ENCODE measurements at places on chromosomes 7 and 10.

DNA sequence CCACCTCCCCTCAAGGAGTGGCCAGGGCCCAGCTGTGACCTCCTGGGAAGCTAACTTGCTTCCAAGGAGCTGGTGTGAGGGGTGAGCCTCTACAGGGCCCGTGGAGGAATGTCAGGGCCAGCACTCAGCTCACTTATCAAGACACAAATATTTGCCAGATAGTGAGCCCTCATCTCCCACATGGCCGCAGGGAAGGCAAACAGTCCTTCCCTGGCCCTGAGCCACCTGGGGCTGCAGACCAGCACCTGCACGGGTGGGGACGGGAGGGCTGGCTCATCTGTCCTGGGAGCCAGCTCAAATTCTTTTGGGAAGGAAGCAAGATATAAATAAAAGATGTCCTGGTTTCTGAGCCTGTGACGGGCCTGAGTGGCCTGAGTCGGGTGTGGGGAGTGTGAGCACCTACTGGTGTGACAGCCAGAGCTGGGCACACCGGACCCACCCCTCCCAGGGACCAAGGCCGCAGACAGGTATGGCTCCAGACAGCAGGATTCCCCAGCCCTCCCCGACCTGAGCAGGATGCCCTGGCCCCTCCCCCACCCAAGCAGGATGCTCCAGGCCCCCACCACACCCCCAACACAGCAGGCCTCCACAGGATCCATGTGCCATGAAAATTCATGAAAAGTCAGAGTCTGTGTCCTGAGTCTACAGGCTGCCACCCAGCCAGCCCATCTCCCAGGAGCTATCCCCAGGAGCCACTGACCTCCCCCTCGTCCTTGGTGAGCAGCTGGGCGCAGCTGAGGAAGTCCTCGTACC lies 148.0 kb downstream of the MAPK8 start:
- DNase-seq, result no peak

- no peak for DNase-seq
Observed at GRCh38 chr7:17150018-17150417, 148.4 kb upstream of the AHR start.

DNA sequence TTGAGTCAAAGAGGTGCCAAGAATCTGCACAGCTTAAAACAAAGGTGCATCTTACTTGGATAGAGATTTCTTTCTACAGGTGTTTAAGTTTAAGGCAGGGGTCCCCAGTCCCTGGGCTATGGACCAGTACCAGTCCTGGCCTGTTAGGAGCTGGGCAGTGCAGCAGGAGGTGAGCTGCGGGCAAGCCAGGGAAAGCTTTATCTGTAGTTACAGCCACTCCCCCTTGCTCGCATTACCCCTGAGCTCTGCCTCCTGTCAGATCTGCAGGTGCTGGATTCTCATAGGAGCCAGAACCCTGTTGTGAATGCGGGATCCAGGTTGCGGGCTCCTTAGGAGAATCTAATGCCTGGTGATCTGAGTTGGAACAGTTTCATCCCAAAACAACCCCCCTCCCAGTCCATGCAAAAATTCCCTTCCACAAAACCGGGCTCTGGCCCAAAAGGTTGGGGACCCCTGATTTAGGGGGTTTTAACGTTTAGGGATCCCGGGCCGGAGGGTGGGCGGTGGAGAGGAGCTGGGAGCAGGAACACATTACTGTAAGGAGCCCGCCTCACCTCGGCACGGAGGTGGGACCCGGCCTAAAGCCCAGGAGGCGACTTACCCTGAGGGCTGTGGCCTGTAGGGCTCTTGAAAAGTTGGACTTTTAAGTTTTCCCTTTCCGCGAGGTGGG lies 60.2 kb downstream of the ZNF467 start:
- DNase-seq, result no peak

GRCh38 chr10:29929006-29929405 lies 130.4 kb downstream of the JCAD start:
- no peak for DNase-seq

DNA sequence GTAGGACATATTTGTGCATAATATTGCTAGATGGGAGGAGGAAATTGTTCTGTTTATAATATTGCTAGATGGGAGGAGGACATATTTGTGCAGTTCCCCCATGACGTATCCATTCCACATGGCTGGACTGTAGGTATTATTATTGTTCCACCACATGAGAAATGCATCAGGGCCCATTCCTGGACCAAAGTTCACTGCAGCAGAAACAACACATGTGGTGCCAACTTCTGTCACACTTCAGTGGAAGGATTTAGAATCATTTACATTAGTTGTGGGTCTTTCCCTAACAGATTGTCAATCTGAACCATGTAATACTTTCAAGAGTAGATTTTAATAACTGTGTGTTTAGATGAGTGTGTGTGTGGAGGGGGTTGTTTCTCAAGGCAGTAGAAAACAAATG lies 32.7 kb upstream of the MACC1 start:
- DNase-seq, result no peak

- no peak for DNase-seq
Observed at GRCh38 chr10:79451046-79451699, 5.7 kb upstream of the ZCCHC24 start.

GRCh38 chr10:10516346-10517130 lies 501.1 kb upstream of the CELF2 start:
- no peak for DNase-seq

DNA sequence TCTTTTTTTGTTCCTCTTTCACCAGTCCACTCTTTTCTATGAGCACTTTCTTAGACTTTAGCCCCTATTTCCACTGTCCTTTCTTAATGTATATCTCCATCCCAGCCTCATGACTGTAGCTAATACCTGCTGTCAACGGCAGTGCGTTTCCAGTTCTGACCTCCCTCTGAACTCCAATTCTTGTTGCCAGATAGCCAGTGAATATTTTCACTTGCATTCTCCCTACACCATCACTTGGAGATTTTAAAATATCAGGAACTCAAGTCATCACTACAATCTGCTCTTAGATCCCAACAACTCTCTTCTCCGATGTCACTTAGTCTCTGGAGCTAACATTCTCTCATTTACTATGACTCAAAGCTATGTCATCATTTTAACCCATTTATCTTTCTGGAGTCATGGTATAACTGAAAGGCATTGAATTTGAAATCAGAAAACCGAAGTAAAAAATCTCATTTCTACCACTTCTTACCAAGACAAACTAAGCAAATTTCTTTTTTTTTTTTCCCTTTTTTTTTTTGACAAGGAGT lies 5.1 kb upstream of the SLC16A12 start:
- DNase-seq, result no peak

GRCh38 chr7:86773309-86773708 lies 129.6 kb downstream of the GRM3 start:
- no peak for DNase-seq

DNA sequence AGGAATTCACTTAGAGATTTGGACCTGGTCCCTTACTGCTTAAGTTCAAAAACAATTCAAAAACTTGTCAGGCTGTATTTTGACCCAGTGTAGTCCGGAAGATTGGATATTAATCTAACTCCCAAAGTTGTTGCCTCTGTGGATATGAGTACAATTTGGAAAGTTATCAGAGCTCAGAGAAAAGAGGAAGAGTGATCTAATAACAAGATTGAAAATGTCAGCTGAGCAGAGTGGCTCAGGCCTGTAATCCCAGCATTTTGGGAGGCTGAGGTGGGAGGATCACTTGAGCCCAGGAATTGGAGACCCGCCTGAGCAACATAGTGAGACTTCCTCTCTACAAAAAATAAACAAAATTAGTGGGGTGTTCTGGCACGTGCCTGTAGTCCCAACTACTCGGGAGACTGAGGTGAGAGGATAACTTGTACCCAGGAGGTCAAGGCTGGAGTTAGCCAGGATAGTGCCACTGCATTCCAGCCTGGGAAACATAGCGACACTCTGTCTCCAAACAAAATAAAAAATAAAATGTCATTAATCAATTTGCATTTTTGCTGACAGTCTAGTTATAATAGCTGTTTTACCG lies 3.2 kb upstream of the ASCC1 start:
- no peak for DNase-seq

GRCh38 chr10:116972131-116972530 lies 32.9 kb downstream of the SHTN1 start:
- DNase-seq, result no peak

DNA sequence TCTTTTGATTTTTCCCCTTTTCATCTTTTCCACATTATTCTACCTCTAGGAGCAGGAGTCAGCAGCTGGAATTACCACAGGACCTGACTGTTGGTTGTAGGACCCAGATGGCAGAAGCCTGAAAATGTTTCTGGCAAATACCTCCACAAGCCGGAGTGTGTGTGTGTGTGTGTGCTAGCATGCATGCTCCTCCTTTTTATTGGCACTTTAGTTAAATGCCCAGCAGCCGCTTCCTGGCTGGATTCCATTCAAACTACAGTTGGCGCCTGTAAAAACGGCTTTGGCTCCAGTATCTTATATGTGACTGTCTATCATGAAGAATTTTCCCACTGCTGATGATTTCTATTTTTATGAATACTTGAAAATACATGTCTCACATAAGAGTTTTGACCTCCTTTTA lies 319.7 kb upstream of the SP4 start:
- no peak for DNase-seq

DNA sequence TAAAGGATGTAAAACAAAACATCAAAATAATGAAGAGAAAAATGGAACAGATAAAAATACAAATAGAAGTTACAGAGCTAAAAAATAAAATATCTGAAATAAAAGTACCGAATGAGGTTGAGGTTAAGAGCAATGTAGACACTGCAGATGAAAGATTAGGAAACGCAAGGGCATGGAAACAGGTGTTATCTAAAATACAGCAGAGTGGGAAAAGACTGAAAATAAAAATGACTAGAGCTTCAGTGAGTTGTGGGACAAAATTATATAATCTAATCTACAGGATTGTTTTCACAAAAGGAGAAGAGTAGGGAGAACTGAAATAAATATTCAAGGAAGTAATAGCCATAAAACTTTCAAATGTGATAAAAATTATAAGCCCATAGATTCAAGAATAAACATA lies 123.8 kb downstream of the PTEN start:
- DNase-seq, result no peak

GRCh38 chr10:65670087-65670486 lies 1255.7 kb upstream of the LRRTM3 start:
- no peak for DNase-seq

DNA sequence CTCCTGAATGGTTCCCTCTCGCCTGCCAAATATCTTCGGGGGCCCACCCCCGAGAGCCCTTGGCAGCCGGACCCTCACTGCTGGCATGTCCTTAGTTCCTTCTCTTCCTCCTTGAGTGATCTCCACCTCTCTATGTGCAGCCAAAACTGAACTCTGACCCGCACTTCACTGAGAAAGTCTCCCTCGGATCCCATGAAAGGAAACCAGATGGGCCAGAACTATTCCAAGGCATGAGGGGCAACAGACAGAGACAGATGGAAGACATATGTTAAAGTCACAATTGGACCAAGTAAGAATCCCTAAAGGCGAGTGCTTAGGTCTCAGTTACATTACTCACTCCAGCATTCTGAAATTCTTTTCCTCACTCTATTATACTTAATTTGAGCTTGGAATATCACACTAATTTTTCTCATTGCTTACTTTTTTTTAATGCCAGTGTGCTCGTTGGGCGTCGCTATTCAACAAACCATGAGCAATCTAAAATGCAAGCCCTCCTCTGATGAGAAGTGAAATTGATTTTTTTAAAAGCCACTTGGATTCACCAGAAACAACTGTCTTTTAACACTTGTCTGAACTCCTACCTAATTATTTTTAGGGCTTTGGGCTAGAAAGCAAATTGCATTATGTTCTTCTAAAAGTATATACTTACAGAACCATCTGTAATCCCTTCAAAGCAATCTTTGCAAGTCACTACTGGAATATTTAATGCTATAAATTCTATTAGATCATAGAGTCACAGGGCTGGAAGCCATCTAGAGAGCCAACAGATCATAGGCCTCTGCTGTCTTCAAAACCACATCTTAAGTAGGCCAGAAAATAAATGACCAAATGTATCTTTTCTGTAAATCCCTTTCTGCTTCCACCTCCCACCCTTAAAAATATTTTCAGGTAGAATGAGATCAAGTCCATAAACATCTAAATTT lies 43.3 kb upstream of the EZH2 start:
- DNase-seq, result no peak

DNA sequence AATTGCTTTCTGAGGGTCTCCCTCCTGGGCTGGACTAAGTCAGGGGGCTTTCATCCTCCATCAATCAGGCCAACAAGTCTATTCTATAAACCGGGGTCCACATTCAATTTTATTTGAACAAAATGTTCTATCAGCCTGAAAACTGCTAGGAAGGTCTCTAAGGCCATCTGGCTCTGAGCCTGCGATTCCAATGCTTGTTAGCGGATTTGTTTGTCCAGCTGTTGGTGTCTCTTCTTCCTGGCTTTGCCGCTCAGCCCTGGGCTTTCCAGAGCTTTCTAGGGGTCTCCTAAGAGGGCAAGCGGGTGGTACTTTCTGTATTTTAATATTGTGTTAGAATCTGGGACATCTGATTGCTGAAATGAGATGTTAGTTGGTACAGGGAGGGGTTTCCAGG lies 136.7 kb downstream of the VIPR2 start:
- no peak for DNase-seq

GRCh38 chr10:94402843-94403379 lies 570 bp downstream of the TBC1D12 start:
- DNase-seq, result no peak

- no peak for DNase-seq
Observed at GRCh38 chr10:110074758-110075671, 67.2 kb downstream of the ADD3 start.

DNA sequence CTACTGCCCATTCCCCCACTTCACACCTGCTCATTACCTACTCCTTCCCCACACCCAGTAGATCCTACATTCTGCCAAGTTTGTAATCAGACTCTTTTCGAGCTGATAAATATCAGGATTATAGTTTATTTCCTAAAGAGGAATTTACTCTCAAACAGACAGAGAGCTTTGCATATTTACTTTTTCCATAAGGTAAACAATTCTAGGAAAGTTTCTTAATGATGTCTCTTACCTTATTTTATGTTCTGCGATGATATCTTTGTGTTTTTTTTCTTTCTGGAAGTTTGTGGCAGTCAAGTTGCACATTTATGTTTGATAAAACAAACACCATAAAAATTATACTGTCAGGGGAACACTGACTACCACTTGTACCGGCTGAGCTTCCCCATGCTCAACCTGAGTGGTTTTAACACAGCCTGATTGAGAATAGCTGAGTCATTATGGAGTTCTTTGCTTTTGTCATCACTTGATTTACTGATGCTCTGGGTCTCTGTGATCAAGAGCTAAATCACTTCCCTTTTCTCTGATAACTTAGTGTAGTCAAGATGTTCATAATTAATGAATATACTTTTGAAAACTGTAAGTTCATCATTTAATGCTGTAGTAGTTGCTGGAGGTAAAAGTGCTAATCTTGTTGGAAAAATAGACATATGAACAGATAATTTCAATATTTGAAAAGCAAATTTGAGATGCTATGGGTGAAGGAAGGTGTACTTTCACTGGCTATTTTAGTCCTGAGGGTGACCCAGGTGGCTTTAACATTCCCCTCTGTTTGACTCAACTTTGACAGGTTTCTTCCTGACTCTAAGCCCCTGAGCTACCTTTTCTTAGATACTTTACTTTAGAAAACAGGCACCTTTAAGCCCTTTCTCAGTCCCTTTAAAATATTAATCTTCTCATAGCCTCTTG lies 1034.5 kb upstream of the LRRTM3 start:
- no peak for DNase-seq

- DNase-seq, result no peak
Observed at GRCh38 chr10:75512203-75512933, 80.9 kb downstream of the LRMDA start.

- DNase-seq, result no peak
Observed at GRCh38 chr10:122161795-122162194, 109.3 kb upstream of the BTBD16 start.
